Fibroblast of pulmonary artery (primary cell): ENCODE measurements at places on chromosomes 5 and 9.

- no peak for DNase-seq
Measured at GRCh38 chr5:97751540-97751939, 568.5 kb upstream of the RIOK2 start.

GRCh38 chr9:78296893-78297671 is at the start of gene PSAT1:
Gene PSAT1 (plus strand): TSS chr9:78297125. CDS start chr9:78297211, 86 bp downstream.
- DNase-seq = peak; percentile 97

- peak; percentile 96 for DNase-seq
Measured at GRCh38 chr9:121322037-121322736, 47.9 kb downstream of the STOM start.

GRCh38 chr5:96470785-96471184 is 37.7 kb upstream of the PCSK1 start:
- DNase-seq = no peak

DNA sequence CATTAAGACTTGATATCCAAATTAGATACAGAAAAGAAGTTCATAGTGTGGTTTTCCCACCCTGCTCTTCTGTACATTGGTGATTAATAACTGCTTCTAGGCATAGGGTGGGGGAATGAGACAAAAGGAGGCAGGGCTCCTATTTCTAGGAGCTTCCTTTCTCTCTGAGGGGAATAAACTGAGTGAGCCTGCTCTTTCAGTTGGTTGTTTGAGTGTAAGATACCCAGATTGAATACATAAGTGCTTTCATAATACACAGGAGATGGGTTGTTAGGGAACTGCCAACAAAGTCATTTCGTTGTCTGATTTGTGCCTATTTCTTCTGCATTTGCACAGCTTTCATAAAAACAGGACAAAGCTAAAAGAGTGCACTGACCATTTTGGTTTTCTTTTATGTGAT is 48.9 kb upstream of the TTC23L start:
- peak; percentile 20 for DNase-seq

DNA sequence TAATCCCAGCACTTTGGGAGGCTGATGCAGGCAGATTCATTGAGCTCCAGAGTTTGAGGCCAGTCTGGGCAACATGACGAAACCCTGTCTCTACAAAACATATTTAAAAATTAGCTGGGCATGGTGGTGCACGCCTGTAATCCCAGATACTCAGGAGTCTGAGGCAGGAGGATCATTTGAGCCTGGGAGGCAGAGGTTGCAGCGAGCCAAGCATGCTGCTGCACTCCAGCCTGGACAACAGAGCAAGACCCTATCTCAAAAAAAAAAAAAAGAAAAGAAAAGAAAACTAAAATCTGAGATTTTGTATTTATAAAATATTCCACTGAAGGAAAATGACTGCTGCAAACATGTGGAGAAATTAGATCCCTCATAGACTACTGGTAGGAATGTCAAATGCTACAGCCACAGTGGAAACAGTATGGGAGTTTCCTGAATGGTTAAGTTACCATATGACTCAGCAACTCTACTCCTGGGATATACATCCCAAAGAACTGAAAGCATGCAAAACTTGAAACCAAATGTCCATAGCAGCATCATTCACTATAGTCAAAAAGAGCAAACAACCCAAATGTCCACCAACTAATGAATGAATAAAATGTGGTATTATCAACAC is 106.1 kb downstream of the UBAP2 start:
- DNase-seq = peak; percentile 85

DNA sequence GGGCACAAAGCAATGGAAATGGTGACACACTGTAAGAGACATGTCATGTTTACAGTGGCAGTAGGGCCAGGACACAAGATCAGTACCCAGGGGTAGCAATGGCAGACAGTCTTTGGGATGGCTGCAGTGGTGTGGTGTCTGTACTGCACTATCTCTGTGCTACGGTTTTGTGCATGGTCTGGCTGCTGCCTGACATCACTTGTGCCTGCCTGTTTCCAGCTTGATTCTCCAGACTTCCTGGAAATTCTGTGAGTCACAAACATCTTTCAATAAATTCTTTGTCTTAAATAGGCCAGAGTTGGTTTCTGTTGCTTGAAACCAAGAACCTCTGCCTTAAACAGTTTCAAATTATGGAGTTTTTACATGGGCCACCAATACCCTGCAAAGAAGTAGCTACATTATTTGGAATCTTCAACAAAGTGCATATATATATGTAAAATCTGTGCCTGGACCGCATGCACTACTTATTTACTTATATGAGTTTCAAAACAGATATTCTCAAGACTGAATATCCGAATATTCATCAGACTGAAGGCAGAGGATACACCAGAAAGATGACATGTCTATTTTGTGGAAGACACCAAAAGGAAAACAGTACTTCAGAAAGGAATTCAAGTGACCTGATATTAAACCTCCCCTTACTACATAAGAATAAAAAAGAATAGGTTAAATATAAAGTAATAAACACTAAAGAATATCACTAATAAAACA is 188.1 kb downstream of the RFX3 start:
- peak; percentile 85 for DNase-seq

DNA sequence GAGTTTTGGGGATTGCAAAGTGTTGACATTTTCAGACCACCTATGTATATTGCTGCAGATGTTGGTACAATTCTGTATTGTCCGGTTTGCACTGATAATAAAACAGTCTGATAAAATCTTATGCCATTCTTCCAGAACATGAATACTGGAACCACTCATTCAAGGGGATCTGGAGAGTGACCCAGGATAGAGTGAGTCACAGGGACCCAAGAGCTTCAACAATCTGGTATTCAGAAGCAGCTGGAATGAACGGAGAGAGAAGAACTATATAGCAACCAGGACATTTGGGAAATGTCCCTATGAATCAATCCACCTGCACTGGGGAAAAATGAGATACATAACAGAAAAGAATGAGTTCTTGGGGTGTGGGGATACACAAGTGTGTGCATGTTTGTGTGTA is 73.3 kb downstream of the SH3TC2 start:
- DNase-seq = no peak

DNA sequence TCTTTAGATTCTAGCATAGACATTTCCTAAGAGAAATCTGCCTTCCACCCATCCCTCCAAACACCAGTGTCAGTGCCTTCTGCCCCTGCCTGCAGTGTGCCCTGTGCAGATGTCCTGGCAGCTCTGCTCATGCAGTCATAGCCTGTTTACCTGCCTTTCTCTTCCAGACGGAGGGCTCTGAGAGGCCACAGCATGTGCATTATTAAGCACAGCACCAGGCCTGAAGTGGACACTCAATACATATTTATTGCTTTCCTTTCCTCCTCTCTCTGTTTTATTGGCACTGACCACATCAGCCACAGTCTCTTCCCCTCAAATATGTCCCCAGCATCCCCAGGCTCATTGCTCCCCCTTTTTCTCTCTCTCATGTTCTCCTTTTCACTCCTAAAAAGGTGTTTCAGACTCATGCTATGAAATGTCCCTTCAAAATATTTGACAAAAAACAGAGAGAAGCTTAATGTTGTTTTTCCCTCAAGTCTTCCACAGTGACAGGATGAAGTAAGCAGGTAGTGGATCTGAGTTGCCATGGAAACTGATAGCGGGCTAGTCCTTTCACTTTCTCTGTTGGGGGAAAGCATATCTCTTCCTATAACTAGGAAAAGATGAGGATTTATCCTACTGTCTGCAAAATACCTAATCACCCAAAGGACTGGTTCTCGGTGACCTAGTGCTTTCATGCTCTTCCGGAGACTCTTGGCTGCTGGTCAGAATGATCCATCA is 100.9 kb downstream of the ATP10B start:
- DNase-seq = no peak

- DNase-seq = no peak
Measured at GRCh38 chr5:148267962-148268361, 632 bp upstream of the SPINK13 start.
